NCI-H2081 (cell line): ENCODE measurements at places on chromosomes 4 and X.

- no peak for DNase-seq
Observed at GRCh38 chr4:7425124-7425523, 9.6 kb downstream of the PSAPL1 start.

- no peak for DNase-seq
Observed at GRCh38 chrX:21167011-21167410, 207.2 kb upstream of the CNKSR2 start.

- DNase-seq, result no peak
Observed at GRCh38 chrX:118965395-118965794, 9.0 kb upstream of the LONRF3 start.

DNA sequence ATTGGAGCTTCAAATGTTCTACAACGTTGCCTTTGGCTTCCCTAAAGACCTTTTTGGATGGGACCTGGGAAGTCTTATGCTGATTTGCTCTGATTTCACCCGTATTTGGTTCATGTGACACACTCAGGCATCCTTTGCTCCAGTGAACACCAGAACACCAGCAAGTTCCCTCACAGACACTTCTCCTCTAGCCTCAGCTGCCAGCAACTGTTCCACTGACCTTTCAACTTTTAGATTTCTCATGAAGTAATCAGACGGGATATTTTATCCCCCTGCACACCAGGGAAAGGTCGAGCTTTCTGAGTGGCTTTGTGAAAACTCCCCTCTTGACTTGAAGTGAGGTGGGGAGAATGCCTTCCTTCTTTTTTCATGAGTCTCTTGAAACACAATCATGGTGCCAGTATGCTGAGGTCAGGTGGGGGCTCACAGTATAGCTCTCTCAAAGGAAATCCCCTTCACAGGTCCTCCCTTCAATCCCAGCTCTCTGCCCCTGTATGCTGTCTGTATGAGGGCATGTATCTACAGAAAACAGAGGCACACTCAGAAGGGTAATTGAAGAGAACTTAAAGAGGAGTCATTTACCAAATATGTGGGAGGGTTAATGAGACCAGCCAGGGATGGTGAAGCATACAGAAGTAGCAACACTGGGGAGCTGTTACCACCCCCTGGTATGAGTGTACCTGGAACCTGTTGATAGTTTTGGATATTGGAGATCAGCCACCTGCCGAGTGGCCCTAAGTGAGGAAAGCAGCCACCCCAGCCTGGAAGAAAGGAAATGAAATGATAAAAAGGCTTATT lies 62.7 kb downstream of the FGFBP1 start:
- DNase-seq, result no peak

DNA sequence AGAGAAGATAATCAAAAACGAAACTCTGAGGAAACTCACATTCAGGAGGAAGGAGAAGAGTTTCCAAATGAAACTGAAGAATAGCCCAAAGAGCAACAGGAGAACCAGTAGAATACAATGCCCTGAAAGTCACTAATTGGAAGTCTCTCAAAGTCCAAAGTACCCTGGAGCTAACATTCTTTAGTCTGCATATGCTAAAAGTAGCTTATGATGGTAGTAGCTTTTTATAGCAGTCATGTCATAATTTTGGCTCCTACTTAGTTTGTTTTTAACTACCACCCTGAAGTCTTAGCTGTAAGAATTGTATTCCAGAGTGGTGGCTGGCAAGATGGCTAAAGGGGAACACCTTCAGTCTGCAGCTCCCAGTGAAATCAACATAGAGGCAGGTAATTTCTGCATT lies 100.3 kb upstream of the FGF16 start:
- no peak for DNase-seq

DNA sequence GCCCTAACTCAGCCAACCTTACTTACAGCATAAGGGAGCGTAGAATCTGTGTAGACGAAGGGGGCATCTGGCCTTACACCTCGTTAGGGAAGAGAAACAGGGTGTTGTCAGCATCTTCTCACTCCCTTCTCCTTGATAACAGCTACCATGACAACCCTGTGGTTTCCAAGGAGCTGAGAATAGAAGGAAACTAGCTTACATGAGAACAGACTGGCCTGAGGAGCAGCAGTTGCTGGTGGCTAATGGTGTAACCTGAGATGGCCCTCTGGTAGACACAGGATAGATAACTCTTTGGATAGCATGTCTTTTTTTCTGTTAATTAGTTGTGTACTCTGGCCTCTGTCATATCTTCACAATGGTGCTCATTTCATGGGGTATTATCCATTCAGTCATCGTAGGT lies 14.6 kb downstream of the PLP1 start:
- peak; percentile 17 for DNase-seq

- no peak for DNase-seq
Observed at GRCh38 chrX:153909024-153909979, 4.8 kb downstream of the AVPR2 start.

- DNase-seq, result no peak
Observed at GRCh38 chr4:125041372-125041930, 273.3 kb upstream of the FAT4 start.

DNA sequence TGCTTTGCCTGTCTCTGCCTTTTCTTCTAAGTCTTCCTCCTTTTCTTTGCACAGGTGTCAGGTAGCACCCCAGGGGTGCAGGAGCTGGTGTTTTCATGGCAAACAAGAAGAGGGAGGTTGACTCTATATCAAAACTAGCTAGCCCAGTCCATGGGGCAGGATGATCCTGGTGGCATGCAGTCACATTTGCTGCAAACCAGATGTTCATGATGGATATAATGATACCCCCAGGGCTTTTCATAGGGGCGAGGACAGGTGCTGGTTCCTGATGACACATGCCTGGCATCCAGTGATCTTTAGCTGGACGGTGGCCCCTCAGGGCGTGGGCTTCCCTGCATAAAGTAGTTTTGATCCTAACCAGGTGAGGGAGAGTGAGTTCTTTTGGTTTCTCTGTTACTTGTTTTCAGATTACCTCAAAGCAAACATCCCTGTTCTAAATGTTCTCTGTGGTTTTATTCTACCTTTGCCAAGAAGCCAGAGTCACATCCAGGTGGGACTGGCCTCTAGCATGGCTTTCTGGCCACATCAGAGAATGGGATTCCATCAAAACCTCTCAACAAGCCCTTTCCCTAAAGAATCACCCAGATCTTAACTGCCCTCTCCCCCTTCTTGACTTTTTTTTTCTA lies 11.2 kb upstream of the UBA6 start:
- peak; percentile 11 for DNase-seq

DNA sequence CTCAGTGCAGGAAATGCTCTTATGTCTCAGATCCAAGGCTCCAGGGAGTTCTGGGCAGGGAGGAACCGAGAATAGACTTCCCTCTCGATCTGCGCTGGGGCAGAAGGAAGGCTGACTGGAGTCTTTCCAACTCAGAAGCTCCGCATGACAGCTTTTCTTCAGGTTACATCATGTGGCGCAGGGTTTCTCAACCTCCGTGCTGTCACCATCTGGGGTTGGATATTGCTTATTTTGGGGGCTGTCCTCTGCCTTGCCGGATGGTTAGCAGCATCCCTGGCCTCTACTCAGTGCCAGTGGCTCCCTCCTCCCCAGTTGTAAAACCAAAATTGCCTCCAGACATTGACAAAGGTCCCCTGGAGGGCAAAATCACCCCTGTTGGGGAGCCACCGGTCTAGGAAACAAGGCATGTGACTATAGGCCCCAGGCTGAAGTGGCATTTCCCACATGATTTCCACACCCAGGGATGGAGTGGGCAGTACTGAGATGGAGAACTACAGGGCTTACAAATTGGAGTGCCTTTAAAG lies 21.4 kb downstream of the REELD1 start:
- DNase-seq, result no peak

- peak; percentile 2 for DNase-seq
Observed at GRCh38 chr4:108060164-108060563, 70.5 kb downstream of the HADH start.

DNA sequence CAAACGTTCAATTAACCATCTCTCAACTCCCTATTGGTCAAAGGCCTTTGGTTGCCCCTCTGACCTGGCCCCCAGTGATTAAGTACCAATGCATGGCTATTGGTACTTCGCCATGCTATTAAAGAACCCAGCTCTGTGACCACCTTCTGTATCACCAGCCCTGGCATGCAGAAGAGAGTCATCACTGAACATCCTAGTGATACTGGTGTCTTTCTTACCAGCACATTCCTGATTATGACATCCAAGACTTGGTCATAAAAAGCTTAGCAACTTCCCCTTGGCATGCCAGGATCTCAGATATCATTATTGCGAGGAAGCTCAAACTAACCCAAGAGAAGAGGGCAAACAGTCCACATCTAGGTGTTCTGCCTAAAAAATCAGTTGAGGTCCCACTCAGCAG lies 122.3 kb upstream of the OTUD4 start:
- DNase-seq, result no peak

GRCh38 chr4:142404191-142404611 lies 441.9 kb downstream of the INPP4B start:
- DNase-seq, result no peak

GRCh38 chr4:76197971-76198410 lies 15.6 kb downstream of the SCARB2 start:
- DNase-seq, result peak; percentile 85

DNA sequence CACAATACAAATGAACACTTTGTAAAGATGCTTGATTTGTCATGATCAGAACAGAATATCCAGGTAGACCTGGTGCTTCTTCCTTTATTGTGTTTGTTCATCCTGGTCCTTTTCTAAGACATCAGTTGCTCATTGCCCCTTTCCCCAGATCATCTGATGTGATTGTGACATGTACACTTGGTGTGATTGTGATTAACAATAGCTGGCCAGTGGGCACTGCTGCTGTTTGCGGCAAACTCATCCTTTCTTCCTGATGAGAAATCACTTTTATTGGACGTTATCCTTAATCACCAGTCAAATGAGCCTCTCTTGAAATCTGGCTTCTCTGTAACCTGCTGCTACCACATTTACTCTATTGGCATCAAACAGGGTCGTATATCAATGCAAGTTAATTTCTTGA lies 135.1 kb downstream of the PCDH7 start:
- DNase-seq, result no peak

- peak; percentile 93 for DNase-seq
Observed at GRCh38 chrX:72255445-72255844, 16.6 kb upstream of the ERCC6L start.

DNA sequence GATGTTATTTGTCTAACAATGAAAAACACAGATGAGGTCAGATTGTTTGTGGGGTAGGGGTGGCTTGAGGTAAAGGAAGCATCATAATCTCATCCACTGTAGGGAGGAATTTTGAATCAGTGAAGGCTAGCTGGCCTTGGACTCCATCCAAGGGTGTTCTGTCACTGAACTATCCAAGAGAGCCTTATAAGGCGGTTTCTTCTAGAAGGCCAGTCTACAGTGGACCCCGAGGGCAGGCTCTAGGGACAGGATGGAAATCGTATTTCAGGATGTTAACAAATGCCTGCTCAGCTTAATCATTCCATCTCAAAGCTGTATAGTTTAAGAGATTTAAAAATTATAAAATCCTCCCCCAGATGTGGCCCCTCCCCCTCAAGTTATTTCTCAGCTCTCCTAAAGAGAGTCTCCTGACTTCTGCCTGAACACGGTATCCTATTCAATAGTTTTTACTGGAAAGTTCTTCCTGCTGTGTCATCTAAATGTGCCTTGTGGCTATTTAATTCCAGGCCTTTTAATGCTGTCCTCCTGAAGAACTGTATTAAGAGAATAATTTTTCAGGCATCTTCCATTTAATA lies 8.0 kb downstream of the IGFBP7 start:
- DNase-seq, result no peak

DNA sequence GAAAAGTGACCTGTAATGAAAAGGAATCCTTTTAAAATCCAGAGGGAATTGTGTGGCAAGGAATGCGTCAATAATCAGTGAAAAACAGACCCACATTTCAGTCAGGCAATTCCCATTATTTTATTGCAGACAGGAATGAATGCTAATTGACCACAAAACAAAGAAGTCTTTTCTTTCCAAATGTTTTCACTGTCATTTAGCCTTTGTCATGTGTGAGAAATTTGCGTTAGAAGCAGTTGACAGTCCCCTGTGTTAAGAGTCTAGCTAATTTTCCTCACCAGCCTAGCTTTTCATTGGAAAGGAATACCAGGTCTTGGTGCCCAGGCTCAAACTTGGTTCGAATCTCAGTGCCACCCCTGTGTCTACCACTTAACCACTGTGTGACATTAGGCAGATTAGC lies 83.4 kb downstream of the KIT start:
- DNase-seq, result no peak

DNA sequence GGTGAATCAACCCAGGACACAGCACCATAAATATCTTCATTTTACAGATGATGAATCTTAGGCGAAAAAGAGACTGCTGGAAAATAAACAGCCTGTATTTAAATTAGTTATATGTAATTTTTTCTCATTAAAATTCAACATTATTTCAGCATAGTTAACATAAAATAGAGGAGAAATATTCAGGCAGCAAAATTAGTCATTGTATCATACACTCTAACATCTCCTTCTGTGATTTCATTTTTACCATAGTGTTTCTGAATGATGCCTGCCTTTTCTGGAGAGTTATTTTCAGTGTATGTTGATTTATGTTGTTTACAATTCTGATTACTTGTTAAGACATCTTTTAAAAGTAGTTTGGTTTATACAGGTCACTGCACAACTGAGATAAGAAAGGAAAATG lies 82.3 kb upstream of the KCNIP4 start:
- no peak for DNase-seq

- no peak for DNase-seq
Observed at GRCh38 chr4:2393353-2394270, 24.8 kb downstream of the ZFYVE28 start.

- DNase-seq, result no peak
Observed at GRCh38 chrX:106263817-106264216, 95.7 kb downstream of the PWWP3B start.

DNA sequence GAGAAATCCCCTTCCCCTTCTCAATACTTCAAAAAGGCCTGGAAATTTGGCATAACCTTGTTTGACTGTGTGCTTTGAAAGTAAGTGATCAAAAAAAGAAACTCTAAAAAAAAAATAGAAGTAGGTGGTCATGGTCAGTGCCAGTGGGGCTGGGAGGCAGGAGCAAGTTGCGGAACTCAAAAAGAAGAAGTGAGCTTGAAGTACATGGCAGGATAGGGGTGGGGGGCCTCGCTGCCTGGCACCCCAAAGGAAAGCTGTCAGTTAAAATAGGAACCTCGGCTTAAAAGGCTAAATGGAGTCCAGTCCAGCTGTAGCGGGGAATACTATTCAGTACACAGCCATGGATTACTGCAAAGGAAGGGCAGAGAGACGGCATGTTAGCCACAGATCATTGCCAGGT lies 12.2 kb upstream of the NKRF start:
- DNase-seq, result no peak

GRCh38 chrX:79036157-79036880 lies 91.1 kb downstream of the P2RY10 start:
- no peak for DNase-seq

DNA sequence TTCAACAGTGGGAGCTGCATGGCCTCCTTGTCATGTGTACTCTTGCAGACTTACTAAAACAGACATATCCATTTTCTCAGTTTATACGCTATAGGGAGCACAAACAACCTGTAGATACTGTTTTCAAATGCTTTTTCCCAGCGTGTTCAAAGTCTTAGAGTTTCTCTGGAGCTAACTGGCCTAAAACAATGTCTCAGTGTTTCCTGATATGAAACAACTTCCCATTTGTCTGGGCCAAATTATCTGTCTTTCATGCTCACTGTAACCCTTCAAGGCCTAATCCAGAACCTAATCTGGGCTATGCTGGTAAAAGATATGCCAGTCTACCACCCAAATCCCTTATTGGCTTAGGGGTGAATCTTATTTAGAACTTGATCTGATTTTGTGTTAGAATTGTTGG lies 38.8 kb downstream of the RAB40A start:
- DNase-seq, result no peak

- DNase-seq, result no peak
Observed at GRCh38 chrX:153477364-153477857, 7.0 kb upstream of the HAUS7 start.

GRCh38 chr4:3251691-3252479 lies 2.9 kb downstream of the MSANTD1 start:
- no peak for DNase-seq

- no peak for DNase-seq
Observed at GRCh38 chrX:15815779-15816437, 25.6 kb downstream of the ZRSR2 start.
